NCI-H1930 (cell line): ENCODE measurements at places on chromosomes 6 and 20.

- DNase-seq: no peak
Measured at GRCh38 chr6:16825784-16826183, 64.5 kb upstream of the ATXN1 start.

GRCh38 chr20:46349035-46349741 is 40.9 kb upstream of the CDH22 start:
- peak; percentile 25 for DNase-seq

GRCh38 chr6:138044458-138044857 is 62.8 kb downstream of the PERP start:
- no peak for DNase-seq

GRCh38 chr6:143097224-143097795 is 36.6 kb downstream of the AIG1 start:
- DNase-seq: no peak

- no peak for DNase-seq
Measured at GRCh38 chr6:133548423-133549159, 307.4 kb downstream of the EYA4 start.

DNA sequence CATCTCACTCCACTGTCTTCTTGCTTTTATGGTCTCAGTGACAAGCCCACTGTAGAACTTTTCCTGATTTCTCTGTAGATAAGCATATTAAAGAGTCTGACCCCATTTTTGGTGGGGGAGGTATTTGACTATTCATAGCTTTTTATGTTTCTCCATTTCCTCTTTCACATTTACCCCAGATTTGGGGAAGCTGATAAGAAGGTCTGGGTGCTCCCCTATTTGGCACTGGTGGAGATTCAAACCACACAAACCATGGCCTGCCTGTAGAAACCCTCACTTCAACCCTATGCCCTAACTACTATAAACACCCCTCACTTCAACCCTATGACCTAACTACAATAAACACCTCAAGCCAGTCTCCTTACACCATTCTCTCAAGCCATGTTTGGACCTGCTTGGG is 196.2 kb upstream of the SYNDIG1 start:
- DNase-seq: no peak

DNA sequence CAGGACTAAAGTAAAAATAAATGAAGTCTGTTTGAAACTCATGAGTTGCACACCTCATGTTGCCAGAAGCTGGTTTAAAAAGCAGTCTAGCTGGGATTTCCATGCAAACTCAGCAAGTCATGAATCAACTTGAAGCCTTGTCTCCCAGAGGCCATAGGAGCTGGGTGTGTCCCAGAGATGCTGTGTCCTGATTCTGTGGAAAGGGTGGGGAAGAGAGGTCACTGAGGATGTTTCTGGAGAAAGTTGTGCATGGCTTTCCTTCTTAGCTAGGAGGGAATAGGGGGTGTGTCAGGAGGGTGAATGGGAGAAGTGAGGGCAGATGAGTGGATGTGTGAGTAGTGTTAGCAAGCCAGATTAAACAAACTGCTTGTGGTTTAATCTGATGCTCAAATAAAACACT is 111.3 kb downstream of the ADAT2 start:
- no peak for DNase-seq

DNA sequence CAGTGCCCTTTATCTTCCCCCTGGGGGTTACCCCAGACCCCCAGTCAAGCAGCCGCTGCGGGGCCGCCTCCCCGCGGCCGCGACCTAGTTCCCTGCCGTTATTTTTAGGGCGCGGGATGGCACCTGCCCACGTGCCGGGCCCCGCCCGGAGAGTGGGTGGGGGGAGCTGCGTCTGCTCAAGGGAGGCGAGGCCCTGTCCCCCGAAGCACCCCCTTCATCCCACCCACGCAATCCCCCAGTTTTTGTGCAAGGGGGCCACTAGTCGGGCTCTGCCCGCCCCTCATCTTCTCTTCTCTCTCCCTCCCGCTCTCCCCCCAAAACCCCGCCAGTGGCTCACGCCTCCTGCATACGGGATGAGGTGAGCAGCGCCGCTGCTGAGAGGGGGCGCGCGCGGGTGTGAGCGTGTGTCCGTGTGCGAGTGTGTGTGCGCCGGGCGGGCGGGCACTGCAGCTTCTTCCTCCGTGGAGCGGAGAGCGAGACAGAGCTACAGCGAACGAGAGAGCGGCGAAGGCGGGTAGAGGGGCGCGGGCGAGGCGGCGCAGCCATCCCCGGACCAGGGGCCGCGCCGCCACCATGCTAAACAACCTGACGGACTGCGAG is at the start of gene SLC12A5:
Gene SLC12A5 (plus strand): TSS at position 444 of the 600 bp plus-strand sequence. CDS start 130 bp downstream, at position 574.
- DNase-seq: no peak

- DNase-seq: no peak
Measured at GRCh38 chr6:72770959-72771358, 149.1 kb downstream of the KCNQ5 start.

DNA sequence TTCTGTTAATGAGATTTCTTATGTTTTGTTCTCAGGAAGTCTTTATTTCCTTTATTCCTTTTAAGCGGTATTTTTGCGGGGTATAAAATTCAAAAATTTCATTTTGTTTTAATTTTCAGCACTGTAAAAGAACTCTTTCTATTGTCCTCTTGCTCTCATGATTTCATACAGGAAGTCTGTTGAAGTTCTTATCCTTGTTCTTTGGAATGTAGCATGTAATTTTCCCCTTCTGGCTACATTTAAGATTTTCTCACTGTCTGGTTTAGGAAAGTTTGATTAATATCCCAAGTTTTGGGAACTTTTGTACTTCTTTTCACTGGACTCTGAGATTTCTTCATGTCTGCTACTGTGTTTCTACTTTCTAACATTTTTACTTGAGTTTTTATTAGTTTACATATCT is 581.4 kb upstream of the GJE1 start:
- DNase-seq: no peak
